ENCODE measurements at places on chromosomes 7 and 10.

- no peak for DNase-seq
These were observed 72.9 kb upstream of the GRID1 start for GRCh38 chr10:86439544-86439943.

DNA sequence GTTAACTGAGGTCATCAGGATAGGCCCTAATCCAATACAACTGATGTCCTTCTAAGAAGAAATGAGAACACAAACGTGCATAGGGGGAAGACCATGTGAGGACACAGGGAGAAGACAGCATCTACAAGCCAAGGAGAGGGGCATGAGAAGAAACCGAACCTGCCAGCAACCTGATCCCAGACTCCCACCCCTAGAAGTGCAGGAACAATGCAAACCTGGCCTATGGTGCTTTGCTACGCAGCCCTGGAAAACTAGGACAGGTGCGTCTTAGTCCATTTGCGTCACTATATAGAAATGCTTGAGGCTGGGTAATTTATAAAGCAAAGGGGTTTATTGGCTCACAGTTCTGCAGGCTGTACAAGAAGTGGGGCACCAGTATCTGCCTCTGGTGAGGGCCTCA is 322.6 kb upstream of the ZNF32 start:
- no peak for DNase-seq

- DNase-seq: no peak
These were observed 173.6 kb upstream of the PRSS58 start for GRCh38 chr7:142431491-142431890.

- no peak for DNase-seq
These were observed 9.6 kb downstream of the NANOS1 start for GRCh38 chr10:119039161-119039560.

- no peak for DNase-seq
These were observed 4.2 kb downstream of the VSTM2A start for GRCh38 chr7:54546081-54546985.

- no peak for DNase-seq
These were observed 250.6 kb upstream of the GALNT17 start for GRCh38 chr7:70881167-70881847.

DNA sequence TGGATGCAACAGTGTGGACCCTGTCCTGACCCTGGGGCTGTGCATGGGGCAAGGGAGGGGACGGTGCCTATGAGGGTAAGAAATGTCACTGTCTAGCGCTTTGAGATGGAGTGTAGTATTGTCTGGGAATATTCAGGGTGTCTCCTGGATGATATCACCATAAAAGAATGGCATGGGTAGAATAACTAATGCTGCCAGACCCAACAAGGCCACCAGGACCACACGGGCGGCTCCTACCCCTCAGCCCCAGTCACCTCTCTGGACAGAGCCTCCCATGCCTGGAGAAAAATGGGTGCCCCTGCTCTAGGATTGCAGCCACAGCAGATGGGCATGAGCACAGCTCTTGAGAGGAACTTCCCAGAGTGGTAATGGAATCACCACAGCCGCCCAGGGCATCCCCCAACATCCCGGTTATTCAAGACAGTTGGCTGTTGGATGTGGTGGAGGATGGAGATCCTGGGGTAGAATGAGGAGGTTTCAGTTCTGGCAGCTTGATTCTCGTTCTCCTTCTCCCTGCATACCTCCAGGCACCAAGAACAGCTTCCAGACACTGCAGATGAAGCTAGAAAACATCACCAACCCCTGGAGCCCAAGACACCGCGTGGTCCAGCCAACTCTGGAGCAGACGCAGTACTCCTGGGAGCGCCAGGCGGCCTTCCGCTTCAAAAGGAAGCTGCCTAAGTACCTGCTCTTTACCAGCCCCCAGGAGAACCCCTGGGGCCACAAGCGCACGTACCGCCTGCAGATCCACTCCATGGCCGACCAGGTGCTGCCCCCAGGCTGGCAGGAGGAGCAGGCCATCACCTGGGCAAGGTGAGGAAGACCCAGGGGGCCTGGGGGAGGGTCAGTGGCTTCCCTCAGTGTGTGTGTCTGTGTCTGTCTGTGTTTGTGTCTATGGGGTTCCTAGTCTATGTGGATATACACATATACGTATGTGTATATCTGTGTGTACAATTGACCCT is 6.2 kb downstream of the AOC1 start:
- DNase-seq: no peak

DNA sequence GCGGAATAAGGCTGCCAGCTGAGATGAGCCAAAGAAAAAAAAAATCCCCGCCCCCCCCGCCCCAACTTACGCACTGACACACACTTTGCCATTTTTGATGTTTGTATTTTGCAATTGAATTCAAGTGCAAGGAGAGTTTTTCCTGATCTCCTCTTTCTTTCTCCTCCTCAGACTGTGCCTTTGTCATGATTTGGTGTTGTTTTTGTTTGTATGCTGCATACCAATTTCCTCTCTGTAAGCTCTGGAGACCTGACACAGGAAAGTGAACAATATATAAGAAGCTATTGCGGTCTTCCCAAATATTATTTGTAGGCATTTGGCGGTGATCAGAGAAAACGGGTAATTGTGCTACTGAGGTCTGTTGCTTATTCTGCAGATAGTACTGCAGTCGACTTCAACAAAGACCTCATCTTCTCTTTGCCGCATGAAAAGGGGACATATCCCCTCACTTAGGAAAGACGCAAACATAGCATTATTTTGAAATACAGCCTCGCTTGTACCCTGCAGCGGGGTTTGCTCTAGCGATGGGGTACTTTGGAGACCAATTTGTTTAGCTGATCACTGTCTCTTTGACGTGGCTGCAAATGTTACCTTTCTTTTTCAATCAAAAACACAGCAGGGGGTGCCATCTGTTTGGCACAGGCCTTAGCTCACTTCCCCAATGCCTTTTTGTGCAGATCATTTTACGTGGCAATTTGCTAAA is 206.6 kb downstream of the SKAP2 start:
- peak; percentile 91 for DNase-seq

- peak; percentile 26 for DNase-seq
These were observed 10.8 kb upstream of the INTS1 start for GRCh38 chr7:1514995-1515401.
